NCI-H2029 (cell line): ENCODE measurements at places on chromosomes 7 and 10.

GRCh38 chr10:50558371-50558770, 65.4 kb downstream of the SGMS1 start:
- DNase-seq, result no peak

DNA sequence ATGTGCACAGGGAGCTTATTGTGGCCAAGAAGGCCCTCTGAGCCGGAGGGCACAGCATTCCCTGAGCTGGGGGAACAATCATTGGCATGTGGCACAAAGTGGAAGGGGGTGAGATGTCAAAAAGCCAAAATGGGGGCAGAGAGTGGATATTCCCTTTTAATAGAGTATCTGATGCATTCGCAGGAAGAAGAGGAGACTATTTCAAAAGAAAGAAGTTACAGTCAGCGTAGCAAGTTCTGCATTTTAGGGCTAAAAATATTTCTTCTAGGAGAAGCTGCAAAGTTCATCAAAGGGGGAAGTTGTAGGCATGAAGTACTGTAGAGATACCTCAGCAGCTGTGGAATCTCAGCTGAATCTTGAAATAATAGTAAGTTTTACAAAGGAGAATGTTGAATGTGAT, 136.0 kb upstream of the WDR11 start:
- DNase-seq, result no peak

DNA sequence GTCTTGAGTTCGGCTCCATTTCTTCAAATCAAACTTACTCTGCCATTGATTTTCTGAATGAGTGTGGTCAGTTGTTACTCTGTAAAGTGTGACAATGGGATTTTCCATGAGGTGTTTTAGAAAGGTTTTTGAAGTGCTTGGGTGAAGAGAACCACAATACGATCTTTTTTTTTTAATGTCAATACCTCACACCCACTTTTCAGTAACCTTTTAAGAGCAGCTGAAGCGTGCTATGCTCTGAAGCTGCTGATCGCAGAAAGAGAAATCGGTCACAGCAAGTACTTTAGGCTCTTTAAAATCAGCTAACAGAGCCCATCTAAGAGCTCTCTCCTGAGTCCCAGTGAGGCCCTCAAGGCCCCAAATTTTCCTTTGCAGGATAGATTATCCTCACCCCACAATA, 34.4 kb upstream of the YAE1 start:
- DNase-seq, result no peak

DNA sequence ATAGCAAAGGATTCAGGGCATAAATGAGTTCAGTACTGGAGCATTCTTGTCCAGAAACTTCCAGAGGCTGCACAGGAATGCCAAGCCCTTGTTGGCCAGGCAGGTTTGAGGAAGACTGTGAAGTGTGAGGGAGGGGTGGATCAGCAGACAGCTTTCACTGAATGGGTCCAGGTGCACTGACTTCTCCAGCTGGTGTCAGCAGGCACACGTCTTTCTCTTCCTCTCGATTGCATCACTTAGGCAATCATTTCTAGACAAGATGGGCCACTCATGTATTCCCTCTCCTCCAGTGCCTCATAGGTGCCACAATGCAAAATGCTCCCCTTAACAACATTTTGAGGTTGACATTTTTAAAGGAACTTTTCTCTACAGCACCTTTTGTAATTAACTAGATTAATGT, 15.6 kb upstream of the PLEKHS1 start:
- DNase-seq, result peak; percentile 39

- no peak for DNase-seq
Observed at GRCh38 chr7:111083413-111083812, 7.5 kb upstream of the LRRN3 start.

- no peak for DNase-seq
Observed at GRCh38 chr7:27062946-27063345, 32.9 kb downstream of the HOXA1 start.

- no peak for DNase-seq
Observed at GRCh38 chr7:128420773-128421172, 11.0 kb upstream of the IMPDH1 start.

GRCh38 chr7:17722798-17723197, 217.5 kb downstream of the SNX13 start:
- DNase-seq, result no peak

DNA sequence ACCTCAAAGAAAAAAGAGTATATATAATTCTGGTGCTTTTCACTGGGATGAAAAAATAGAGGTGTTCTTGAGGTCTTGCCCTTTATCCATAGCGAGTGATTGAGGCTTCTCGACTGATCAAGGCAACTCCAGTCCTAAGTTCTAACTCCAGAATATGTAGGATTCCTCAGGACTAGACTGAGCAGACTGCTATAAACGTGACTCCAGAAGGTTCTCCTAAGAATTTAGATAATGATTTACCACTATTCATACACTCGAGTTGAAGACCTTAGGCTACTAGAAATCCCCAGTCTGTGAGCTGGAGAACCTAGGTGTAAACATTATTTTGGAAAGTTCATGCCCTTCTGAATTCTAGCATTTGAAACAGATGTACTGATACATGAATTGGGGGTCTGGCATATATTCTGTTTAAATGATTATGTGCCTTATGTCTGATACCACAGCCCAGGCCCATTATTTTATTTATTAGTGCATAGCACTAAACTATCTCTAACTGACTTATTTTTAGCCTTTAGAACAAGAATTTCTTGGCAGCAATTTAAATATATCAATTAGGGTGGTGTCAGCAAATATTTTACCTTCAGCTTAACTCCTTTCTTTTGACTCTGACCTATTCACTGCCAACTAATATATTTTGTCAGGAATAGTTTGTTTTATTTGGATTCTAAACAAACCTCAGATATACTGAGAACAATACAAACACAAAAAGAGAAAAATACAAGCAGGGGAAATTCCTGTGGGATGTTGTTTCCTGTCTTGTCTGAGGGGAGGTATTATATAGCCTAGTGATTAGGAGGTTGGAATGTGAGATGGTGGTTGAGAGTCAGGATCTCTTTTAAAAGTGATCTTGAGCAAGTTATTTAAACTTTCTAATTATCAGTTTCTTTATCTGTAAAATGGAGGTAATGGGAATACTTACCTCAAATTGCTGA, 75.8 kb downstream of the PODXL start:
- no peak for DNase-seq

DNA sequence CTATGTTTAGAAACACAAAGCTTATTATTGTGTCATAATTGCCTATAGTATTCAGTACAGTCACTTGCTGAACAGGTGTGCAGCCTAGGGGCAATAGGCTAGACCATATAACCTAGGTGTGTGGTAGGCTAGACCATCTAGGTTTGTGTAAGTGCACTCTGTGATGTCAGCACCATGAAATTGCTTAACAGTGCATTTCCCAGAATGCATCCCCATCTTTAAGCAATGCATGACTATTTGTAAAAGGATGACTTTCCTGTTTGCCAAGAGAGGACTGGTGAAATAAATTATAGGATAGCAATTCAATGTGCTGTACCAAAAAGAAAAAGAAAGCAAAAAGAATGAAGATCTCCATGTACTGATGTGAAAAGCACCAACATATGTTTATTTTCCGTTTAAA, 288.7 kb upstream of the AUTS2 start:
- no peak for DNase-seq

- DNase-seq, result no peak
Observed at GRCh38 chr10:48450741-48451466, 144.4 kb downstream of the MAPK8 start.

DNA sequence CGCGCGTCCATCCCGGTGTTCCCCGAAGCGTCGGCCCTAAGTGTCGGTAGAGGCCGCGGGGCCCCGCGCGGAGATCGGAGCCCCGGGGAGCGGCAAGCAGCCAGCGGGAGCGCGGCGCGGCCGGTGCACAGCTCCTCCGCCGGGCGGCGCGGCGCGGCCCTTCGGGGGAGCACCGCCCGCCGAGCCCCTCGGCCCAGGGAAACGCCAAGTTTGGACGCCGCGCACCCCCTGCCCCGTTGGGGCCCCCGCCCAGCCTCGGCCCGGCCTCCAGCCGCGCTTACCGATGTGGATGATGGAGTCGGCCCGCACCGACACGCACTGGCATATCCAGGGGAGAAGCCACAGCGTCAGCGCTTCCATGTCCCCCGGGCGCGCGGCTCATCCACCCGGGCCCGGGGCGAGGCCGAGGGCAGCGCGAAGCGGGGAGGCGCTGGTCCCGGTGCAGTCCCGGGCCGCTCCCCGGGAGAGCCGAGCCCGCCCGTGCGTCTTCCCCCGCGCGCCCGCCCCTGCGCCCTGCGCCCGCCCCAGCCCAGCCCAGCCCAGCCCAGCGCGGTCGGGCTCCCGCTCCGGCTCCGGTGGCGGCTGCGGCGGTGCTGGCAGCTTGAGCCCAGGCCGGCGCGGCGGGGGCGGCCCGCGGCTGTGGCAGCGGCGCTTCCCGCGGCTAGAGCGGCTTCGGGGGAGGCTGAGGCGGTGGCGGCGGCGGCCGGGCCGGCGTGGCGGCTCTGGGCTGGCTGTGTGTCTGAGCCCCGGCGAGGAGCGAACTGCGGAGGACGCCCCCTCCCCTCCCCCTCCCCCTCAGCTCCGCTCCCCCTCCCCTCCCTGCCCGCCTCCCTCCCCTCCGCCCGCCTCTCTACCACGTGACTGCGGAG, at the start of gene GRID1:
TSS of gene GRID1 (minus strand) at position 763 of the 869 bp plus-strand sequence.
- no peak for DNase-seq

- peak; percentile 40 for DNase-seq
Observed at GRCh38 chr7:76310102-76310957, 7.9 kb downstream of the HSPB1 start.

- DNase-seq, result no peak
Observed at GRCh38 chr10:5498791-5499492, 428 bp downstream of the CALML5 start.

DNA sequence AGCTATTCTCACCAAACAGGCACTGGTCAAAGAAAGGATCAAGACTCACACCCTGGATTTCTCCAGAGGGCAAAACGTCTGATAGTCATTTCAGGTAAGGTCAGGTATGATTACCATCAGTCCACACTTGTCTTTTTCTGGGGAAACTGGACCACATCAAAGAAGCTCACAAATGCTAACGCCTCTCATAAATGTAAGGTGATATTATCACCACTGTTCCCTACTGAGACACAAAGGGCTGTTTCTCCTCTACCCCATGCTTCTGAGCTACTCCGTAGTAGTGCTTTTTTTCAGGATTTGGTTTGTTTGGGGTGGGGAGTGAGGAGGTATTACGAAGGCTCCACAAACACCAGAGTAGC, 51.6 kb downstream of the CREB3L2 start:
- DNase-seq, result no peak
